ENCODE measurements at places on chromosomes 4 and X.

- no peak for DNase-seq
These were observed 4.9 kb downstream of the ELF2 start for GRCh38 chr4:139171876-139172691.

GRCh38 chr4:113675731-113676697, 85.5 kb downstream of the CAMK2D start:
- DNase-seq, result no peak

GRCh38 chrX:154096140-154097002, 1.1 kb downstream of the MECP2 start:
- no peak for DNase-seq

GRCh38 chr4:169210504-169211118, 60.1 kb downstream of the SH3RF1 start:
- DNase-seq, result no peak

DNA sequence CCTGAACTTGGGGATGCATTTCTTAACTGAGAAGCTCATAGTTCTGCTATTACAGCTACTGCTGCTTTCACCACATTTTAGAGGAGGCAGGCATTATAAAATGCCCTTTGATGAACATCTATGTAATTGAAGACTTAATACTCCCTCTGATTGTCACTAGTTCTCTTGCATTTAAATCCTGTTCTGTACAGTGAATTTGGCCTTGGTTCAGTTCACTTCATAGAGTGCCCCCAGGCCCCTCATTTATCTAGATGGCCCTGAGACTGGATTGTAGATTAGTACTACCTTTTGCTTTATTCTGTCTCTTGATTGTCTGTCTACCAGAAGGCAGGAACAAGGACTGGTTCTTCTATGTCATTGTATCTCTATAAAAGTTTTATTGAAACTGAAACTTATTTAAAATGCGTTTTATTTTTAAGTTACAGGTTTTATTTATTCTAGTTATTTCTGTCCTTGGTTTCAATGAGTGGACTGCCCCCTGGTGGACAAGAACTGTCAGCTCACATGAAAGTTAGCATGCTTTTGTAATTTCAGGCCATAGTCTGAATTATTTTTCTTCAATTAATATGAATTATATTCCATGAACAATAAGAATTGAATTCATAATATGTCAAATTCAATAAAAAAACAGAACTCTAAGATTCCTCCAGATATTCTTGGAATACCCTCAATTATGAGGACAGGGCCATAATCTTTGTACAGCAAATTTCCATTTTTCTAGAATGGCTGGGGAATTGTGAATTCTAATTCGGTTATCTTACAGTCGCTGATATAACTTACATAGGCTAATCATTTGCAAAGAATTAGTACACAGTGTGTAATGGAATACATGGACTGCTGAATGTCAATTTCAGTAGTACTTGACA, 47.2 kb upstream of the TMEM33 start:
- DNase-seq, result peak; percentile 18

GRCh38 chrX:143669395-143669794, 33.5 kb upstream of the SLITRK4 start:
- DNase-seq, result no peak

GRCh38 chr4:4572821-4573220, 31.0 kb upstream of the STX18 start:
- DNase-seq, result no peak

- no peak for DNase-seq
These were observed 180.7 kb downstream of the CEP135 start for GRCh38 chr4:56129431-56129861.

- no peak for DNase-seq
These were observed 3.8 kb downstream of the ZFX start for GRCh38 chrX:24153178-24153795.

DNA sequence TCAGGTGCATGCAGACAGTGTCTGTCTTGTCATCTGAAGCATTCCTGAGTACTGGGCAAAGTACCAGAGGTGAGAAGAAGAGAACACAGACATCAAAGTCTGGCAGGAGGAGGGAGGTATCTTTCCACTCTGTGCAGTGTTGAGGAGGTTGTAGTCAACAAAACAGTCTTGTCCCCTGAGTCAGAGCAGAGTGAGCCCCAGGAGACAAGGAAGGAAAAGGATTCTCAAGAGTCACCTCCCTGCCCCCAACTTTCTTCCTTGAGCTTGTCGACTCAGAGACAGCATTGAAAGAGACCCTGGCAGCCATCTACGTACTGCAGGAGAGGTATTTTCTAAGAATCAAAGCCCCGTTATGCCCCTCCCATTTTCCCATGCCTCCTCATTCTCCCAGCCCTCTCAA, 4.4 kb upstream of the SRPX start:
- no peak for DNase-seq

DNA sequence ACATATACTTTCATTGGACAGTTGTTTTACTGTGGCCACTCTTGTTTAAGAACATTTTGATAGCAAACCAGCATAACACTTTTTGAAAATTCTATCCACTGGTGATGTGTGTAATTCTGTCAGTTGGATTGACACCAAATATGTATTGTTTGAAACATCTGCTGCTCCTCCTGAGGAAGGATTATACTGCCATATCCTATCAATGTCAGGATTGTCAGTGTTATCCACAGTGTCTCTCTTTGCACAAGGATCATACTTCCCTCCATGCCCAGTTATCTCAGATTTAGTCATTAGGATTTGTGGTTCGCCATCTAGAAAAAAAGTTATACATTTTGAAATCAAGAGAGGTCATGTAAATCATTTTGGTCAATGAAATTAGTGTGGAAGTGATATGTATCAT, 1859.6 kb downstream of the C4orf33 start:
- no peak for DNase-seq

GRCh38 chr4:10115797-10116568, 616 bp downstream of the WDR1 start:
- no peak for DNase-seq

DNA sequence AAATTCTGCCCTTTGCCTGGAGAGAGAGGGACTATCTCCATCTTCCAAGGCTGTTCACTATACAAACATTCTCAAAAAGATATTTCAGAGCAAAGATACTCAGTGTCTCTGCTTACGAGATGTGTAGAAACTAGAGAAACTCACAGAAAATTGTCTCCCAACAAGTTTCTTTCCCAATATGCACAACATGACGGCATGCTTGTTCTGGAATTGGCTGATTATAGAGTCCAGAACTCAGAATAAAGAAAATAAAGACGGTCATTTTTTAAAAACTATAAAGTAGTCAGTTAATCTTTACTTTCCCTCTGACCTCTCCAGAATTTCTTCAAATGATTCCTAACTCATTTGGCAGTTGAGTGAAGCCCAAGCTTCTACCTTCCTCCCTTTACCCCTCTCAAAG, 285.5 kb upstream of the KLF3 start:
- DNase-seq, result no peak

- DNase-seq, result no peak
These were observed 17.4 kb downstream of the SORBS2 start for GRCh38 chr4:185794637-185795036.

DNA sequence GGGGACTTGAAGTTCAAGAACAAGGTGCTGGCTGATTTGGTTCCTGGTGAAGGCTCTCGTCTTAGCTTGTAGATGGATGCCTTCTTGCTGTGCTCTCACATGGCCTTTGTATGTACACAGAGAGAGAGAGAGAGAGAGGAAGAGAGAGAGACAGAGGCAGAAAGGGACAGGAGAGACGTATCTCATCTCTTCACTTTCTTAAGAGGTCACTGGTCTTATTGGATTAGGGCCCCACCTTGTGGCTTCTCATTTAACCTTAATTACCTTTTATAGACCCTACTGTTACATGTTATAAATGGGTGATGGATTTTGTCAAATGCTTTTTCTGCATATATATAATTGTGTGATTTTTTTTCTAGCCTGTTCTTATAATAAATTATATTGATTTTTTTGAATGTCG, 1444.2 kb downstream of the ADGRL3 start:
- no peak for DNase-seq

GRCh38 chr4:85492336-85492735, 17.4 kb downstream of the ARHGAP24 start:
- DNase-seq, result no peak

- DNase-seq, result peak; percentile 71
These were observed 82.6 kb downstream of the SCD5 start for GRCh38 chr4:82715731-82716617.

- DNase-seq, result no peak
These were observed 57.2 kb upstream of the UGT2B7 start for GRCh38 chr4:69039071-69039470.

GRCh38 chr4:28555866-28556265, 1695.2 kb downstream of the STIM2 start:
- no peak for DNase-seq

GRCh38 chr4:136909626-136910025, 622.7 kb downstream of the PCDH18 start:
- DNase-seq, result no peak

DNA sequence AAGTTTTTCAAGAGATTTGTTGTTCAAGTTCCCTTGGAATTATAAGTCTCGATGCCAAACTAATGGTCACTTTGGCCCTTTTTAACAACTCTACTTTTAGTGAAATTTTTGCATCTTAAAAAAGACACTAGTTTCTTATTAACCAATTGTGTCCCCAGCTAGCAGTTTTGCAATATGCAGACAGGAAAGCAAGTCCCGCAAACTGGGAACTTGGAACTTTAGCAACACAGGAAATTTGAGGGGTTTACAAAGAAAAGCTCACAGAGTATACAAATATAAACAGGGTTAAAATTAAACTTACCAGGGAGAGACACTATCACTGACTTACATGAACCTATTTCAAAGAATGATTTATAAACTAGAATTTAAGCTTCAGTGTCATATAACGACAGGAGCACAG, 137.9 kb downstream of the ANK2 start:
- no peak for DNase-seq

GRCh38 chrX:8413279-8413678, 51.4 kb upstream of the VCX3B start:
- DNase-seq, result no peak

DNA sequence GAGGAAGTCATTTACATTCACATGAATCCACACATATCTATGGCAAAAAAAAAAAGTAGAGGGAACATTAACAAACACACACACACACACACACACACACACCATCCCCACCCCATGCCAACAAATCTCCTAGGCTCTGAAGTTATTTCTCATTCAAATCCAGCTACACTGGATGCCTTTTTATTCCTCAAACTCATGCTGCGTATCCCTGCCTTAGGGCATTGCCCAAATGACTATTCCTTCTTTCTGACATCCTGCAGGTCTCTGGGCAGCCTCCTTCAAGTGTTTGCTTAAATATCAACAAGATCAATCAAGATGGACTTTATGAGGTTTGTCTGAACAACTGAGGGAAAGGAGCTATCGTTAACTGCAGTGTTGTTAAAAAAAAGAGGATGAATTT, 106.5 kb upstream of the FAM9A start:
- DNase-seq, result no peak

GRCh38 chr4:79645942-79646341, 237.9 kb upstream of the GK2 start:
- no peak for DNase-seq

DNA sequence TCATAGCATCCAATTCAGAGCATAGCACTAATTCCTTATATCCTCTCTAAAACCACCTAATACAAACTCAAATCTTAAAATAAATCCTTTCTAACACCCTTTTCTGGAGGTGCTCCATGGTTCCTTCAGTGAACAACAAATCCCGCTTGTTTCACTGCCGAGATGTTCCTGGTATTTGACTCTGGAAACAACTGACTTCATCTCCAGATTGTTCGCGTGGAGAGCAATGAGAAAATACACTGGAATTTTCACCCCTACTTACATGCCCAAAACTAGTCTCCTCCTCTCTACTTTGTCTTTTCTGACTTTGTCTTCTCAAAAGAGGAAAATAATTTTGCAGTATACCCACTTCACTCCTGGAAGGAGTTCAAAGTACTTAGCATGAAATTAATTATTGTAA, 129.0 kb downstream of the PLS3 start:
- no peak for DNase-seq

DNA sequence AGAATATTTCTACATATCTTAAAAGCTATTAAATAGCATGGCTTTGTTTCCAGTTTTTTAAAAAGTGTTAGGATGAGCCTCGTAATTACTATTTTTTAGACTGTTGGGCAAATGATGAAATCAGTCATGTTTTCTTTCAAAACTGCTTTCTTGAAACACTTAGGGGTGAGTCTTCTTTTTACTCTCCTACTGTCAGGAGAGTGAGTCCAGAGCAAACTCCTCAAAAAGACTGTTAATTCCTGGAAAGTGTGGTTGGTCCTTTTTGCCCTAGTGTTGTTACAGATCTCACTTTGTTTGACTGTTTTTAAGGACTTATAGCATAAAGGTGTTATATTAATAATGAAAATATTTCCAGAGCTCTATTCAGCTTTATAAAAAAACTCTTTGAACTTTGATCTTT, 6.3 kb downstream of the GSTCD start:
- DNase-seq, result no peak

DNA sequence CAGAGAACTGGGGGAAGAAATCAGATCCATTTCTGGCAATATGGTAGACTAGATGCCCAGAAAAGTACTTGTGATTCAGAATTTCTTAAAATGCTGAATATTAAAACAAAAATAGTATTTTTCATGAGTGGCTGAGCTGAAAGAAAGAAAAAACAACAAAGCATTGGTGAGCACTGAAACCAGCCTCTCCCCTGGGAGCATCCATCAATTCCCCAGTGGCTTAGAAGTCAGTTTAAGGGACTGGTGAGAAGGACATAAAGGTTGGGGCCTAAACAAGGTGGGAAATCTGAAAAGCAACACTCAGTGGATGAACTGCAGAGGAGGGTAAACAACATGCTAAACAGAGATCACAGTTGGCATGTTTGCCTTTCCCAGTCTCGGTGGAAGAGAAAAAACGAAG, 20.4 kb downstream of the LRBA start:
- no peak for DNase-seq

GRCh38 chrX:43646800-43647199, 9.3 kb upstream of the MAOA start:
- DNase-seq, result no peak

DNA sequence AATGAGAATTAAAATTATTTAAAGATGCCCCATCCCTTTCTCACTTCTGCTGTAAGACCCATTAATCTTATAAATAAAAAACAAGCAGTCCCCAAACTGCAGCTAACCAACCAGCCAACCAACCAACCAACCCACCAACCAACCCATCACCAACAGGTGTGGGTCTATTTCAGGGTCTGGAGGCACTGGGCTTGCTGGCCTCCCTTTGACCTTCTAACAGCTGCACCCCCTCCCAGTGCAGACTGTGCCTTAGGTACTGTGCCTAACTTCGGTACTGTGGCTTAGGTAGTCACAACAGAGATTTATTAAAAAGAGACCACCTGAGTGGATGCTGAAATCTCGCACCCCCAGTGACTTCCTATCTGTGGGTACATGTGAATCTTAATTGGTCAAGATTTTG, 128.1 kb downstream of the SORBS2 start:
- no peak for DNase-seq

DNA sequence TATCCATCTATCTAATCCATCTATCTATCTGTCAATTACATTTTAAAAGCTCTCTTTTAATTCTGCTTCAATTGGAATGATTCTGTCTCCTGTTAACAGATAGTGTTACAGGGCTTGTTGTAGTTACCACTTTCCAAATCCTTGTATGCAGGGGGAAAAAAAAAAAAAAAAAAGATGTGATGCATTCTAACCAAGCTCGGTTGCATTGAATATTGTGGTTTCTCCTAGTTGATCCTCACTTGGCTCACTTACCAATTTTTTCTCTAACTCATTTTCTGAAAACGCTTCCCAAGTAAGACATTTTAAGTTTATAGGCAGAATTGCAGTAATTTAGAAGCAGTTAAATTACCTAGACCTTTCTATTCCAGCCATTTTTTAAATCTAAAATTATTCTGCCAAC, 327.9 kb upstream of the PITX2 start:
- no peak for DNase-seq

- no peak for DNase-seq
These were observed 23.8 kb downstream of the MSL3 start for GRCh38 chrX:11781734-11782370.

- DNase-seq, result no peak
These were observed 24.2 kb downstream of the KLHL15 start for GRCh38 chrX:24002792-24003191.
